Stimulated activated naive CD8-positive, alpha-beta T cell treated with anti-CD3 and anti-CD28 coated beads, Interleukin-15, Interleukin-2, amounts not matched to agents 100 U/mL and 50 U/mL, for 24 hours (primary cell): ENCODE measurements at places on chromosomes 7 and 10.

- DNase-seq: no peak
These were observed 42.8 kb downstream of the GLI3 start for GRCh38 chr7:42194238-42194637.

DNA sequence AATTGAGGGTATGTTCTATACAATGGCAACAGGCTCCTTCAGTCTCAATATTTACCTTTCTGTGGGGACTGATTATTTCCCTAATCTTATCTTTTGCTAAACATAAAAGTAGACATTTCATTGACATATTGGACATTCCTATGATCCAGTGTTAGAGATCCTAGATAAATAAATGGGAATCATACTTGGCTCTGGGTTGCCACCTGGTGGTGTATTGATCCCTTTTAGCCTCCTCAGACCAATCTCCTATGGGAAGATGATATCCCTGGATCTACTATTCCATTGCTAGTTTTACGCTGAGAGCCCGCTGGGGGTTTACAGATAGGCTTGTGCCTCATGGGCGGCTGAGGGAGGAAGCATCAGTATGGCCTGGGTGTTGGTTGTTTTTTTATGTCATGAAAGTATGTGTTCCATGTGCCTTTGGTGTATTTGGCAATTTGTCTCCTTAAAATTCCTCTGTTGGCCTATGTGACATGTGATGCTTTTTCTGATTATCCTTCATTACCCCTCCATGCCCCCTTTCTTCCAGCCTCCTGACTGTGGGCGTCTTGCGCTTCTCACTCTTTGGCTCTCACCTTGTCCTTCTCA is 18.8 kb downstream of the CELF2 start:
- DNase-seq: no peak

GRCh38 chr10:78433076-78433595 is 399.5 kb downstream of the RPS24 start:
- DNase-seq: no peak

GRCh38 chr10:123948030-123948823 is 56.6 kb upstream of the CPXM2 start:
- DNase-seq: no peak

DNA sequence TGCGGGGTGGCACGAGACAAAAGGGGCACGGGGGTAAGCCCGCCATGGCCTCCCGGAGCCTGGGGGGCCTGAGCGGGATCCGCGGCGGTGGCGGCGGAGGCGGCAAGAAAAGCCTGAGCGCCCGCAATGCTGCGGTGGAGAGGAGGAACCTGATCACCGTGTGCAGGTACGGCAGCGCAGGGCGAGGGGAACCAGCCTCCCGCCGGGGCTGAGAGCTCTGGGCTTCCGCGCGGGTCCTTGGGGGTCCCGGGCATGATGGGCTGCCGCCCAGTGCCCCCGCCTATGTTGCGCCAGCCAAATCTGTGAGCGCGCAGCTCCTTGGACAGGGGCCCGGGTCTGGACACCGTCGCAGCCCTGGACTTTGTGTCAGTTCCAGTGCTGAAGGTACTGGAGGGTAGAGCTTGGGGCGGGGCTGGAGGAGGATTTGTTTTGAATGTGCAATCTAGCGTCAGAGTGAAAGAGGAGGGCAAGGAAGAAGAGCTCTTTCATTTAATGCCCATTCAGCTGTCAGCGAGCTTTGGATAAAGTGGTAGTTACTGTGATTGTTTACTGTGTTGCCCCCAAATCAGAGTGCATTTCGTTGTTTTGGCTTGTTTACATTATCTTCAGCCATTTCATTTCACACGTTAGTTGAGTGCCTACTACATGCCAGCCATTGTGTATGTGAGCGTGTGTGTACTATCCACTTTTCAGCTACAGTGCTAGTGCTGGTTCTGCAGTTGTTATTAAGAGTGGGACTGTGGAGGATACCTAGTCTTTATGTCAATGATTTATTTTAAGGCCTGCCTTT is 777 bp downstream of the RUNDC3B start:
- DNase-seq: peak; percentile 19

- no peak for DNase-seq
These were observed 30.6 kb downstream of the ESYT2 start for GRCh38 chr7:158798741-158799140.

DNA sequence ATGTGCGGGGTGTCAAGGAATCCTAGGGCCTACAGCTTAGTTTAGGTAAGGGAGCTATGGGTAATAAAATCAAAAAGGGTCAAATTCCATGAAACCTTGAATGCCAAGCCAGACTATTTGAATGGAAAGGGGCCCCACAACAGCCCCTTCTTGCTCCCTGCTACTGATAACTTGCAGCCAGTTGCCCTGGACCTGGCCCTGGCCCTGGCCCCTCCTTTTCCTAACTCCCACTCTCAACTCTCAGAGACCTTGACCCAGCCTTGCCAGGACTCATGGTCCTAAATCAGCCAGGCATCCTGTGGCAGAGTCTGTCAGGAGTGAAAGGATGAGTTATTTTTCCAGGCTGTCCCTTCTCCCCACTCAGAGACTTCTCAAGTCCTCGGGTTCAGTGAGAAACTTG is 5.9 kb downstream of the KCNIP2 start:
- DNase-seq: no peak

DNA sequence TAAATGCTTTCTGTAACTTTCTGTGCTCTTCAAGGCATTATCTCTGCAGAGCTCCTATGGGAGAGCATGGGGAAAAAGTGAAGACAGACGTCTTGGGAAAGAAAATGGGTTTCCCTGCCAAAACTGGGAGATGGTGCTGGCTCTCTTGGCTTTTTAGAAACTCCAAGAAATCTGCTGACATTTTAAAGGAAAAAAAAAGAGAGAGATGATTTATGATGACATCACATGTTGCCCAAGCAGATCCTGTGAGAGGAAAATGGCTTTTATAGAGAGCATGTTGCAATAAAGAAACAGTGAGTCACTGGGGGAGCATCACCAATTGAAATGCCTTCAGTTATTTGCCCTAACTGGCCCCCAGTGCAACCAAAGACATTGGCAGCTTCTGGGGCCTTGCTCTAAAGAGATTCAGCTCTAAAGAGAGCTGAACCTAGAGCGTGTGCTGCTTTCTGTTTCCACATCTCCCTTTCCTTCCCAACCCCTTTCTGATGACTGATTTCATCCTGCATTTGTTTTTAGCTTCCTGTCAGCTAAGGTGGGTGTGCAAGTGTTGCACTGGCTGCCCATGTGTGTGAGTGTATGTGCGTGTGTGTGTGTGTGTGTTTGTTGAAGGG is 37.7 kb downstream of the LRMDA start:
- no peak for DNase-seq

DNA sequence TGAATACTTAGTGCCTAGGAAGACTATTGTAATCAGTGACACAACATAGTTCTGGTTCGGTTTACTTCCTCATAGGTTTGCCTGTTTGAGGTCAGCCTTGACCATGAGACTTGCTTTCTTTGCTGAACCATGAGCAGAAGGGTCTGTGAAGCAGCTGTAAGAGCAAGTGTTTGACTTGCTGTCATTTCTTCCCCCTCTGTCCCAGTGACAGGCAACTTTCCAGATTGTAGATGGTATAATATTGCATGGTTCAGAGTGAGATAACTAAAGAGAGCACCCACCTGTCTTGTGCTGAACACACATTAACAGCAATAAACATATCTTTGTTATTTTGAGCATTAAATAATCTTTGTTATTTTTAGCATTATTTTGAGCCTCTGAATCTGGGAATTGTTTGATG is 9.3 kb upstream of the RTKN2 start:
- no peak for DNase-seq

- DNase-seq: no peak
These were observed 95.3 kb downstream of the SEM1 start for GRCh38 chr7:96614154-96614867.

DNA sequence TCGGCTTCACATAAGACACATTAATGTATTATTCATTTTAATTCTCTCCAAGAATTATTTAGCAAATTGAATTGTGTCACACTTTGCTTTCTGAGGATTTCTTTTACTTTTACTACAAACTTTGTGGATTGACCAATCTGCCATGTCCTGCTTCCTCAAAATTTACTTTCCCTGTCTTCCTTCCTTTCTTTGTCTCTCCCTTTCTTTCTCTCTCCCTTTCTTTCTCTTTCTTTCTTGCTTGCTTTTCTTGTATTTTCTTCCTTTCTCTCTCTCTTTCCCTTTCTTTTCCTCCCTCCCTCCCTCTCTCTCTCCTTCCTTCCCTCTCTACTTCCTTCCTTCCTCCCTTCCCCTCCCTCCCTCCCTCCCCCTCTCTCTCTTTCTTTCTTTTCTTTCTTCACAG is 37.8 kb downstream of the SP8 start:
- no peak for DNase-seq

DNA sequence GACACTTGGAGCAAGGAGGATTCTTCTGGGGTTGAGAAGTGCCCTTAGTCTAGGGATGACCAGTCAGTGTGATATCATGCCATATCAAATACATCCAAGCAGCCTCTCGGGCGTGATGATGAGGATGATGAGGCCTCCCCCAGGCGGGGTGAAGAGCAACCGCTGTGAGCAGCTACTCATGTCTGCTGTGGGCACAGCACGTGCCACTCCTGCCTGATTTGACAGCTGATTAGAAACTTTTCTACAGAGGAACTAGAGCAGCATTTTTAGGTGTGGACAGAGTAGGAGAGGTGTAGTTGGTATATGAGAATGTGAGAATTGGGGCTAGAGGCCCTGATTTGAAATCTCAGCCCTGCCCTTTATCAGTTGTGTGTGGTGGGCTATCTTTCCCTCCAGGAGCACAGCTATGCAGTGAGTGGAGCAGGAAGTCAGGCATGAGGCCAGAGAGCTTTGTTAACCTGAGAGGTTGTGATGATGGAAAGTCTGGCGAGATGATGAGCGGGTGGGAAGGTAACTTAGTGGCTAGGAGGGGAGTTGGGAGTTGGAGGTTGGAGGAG is 49.6 kb upstream of the COBL start:
- DNase-seq: no peak

GRCh38 chr7:77252506-77252905 is 52.9 kb upstream of the FGL2 start:
- DNase-seq: no peak

- no peak for DNase-seq
These were observed 64.6 kb upstream of the RNF148 start for GRCh38 chr7:122767339-122767738.

DNA sequence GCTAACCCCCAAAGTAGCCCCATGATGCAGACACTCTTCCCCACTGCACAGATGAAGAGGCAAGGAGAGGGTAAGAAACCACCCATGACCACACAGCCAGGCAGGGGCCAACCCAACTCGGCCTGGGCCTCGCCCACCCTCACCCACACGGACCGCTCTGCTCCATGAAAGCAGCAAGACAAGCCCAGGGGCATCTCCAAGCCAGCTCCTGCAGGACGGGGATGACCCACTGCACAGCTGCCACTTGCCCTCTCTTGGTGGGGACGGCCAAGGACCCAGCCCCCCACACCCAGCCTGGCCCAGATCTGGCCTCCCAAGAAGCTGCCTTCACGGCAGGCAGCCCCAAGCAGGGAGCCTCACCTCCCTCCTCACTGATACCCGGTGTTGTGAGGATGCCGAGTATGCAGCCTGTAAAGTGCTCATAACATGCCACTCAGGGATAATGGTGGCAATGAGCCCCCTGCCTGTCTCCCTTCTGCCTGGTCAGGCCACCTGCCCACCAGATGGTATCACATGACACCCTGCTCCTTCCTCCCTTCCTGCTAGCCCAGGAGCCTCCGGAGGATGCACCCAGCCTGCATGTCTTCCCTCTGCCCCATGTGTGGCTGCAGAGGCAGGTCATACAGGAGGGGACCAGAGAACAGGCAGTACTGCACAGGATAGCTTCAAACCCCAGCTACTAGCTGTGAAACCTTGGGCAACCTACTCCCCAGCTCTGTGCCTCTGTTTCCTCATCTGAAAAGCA is 23.3 kb downstream of the OGDHL start:
- no peak for DNase-seq

GRCh38 chr10:79399223-79399831 is 46.1 kb downstream of the ZCCHC24 start:
- no peak for DNase-seq

- peak; percentile 72 for DNase-seq
These were observed 46.6 kb downstream of the ALOX5 start for GRCh38 chr10:45420453-45421192.

DNA sequence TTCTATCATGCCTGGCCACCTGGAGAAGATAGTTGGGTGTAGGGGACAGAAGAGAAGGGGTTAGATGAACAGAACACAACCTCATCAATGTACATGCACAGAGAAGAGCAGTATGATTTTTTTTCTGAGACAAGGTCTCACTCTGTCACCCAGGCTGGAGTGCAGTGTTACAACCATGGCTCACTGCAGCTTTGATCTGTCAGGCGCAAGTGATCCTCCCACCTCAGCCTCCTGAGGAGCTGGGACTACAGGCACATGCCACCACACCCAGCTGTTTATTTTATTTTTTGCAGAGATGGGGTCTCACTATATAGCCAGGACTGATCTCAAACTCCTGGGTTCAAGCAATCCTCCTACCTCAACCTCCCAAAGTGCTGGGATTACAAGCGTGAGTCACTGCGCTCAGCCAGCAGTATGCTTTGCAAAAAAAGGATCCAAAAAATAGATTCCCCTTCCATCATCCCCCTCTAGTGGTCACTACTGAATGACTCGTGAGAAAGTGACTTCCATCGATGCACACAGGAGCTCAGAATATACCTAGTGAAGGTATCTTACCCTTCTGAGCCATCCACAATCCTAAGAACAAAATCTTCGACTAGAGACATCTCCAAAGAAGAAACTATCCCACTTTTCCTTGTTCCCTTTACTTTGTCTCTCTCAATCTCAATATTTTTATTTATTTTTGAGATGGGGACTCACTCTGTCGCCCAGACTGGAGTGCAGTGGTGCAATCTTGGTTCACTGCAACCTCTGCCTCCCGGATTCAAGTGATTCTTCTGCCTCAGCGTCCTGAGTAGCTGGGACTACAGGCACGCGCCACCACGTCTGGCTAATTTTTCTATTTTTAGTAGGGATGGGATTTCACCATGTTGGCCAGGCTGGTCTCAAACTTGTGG is 21.0 kb downstream of the ZCWPW1 start:
- no peak for DNase-seq

DNA sequence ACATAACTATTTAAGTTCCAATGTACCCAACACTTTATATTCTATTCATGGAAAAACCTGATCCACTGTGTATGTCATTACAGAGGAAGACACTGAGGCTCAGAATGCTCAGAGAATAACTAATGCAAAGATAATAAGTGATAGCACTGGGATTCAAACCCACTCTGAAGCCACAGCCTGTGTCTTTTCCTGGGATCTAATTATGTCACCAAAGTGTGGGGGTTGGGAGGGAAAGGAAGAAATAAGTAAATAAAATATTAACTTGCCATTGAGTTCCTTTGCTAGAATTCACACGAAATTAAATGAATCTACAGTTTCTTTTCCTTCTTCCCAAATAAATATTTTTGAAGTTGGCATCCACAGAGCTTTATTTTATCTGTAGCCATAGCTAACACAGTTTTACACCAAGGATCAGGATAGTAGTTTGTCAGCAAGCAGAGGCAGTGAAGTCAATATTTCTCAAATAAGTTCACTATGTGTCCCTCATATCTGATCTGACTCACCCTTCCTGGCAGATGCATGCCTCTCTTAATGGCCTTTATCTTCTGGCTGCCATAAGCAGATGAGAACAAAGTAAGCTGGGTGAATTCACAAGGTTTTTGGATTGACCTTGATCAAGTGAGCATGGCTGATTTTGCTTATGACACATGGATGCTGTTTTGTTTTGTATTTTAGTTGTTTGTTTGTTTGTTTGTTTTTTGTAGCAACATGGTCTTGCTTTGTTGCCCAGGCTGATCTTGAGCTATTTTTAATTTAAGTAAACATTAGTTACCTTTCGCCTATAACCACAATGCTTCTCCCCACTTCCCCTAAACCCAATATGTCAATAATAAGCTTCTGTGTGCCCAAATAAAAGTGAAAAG is 6.3 kb downstream of the RAPGEF5 start:
- no peak for DNase-seq
